ENCODE measurements at places on chromosomes 3 and 15.

GRCh38 chr3:108450444-108450843, 60.0 kb downstream of the MYH15 start:
- no peak for DNase-seq
- no peaks in the 10 kb centered on the region for H3K4me1 ChIP-seq
- H3K4me3 ChIP-seq, result no peak overlapping the region
- no peaks in the 10 kb centered on the region for H3K27me3 ChIP-seq
- H3K36me3 ChIP-seq, result no peaks in the 10 kb centered on the region
- H3K27ac ChIP-seq, result no peak overlapping the region

GRCh38 chr15:92903631-92903965, 3.5 kb downstream of the CHD2 start:
- H3K36me3 ChIP-seq, result peaks cover 1% of the 10 kb centered on the region
- DNase-seq, result no peak
- H3K27ac ChIP-seq, result peak overlapping the region; percentile 99

DNA sequence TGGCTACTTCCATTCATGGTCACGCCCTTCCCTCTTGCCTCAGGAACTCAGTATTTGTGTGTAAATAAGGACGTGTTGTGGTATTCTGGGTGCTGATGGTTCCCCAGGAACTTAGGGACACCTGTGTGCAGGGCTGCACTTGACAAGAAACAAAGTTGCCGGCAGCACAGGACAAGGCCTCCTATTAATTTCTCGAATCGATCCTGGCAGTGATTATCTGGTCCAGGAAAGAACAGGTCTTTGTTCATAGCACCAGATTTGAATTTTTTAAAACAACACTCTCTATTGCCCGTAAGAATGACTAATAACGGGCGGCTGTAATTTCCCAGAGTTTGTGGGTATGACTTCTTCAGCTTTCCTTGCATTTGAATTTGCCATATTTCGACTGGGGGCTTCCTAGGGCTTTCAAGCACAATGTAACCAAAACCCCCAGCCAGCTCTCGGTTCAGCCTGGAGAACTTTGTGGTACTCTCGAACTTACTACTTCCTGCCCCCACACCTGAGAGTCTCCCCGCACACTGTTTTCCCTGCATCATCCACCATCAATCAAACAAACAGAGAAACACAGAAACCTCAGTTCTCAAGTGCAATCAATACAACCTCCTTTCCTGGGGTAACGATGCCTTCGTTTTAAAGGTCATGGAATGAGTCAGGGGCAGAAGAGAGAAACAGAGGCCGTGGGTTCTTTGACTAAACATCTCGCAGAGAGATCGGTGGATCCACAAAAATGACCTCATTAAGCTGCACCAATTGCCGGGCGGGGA, 241.7 kb upstream of the ICE2 start:
- no peaks in the 10 kb centered on the region for H3K27me3 ChIP-seq
- H3K27ac ChIP-seq, result no peak overlapping the region
- DNase-seq, result no peak
- H3K4me1 ChIP-seq, result no peaks in the 10 kb centered on the region
- no peaks in the 10 kb centered on the region for H3K36me3 ChIP-seq

DNA sequence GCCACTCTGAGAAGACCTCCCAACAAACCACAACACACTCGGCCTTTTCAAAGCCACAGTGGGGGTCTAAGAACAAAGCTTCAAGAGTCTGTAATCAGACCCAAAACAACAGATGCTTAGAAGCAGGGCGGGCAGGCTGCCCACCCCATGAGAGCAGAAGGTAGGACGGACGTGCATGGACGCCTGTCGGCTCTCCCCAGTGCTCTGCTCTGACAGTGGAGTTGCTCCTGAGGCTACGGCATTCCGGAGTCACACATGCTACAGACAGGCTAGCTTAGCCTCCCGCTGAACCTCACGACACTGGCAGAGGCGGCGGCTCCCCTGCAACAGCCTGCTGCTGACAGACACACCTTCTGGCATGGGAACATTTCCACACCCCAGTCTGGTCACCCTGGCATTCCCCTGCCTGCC, 33.5 kb downstream of the SLCO2A1 start:
- no peaks in the 10 kb centered on the region for H3K4me1 ChIP-seq
- no peaks in the 10 kb centered on the region for H3K36me3 ChIP-seq
- peaks cover 8% of the 10 kb centered on the region for H3K27me3 ChIP-seq
- no peak overlapping the region for H3K27ac ChIP-seq

DNA sequence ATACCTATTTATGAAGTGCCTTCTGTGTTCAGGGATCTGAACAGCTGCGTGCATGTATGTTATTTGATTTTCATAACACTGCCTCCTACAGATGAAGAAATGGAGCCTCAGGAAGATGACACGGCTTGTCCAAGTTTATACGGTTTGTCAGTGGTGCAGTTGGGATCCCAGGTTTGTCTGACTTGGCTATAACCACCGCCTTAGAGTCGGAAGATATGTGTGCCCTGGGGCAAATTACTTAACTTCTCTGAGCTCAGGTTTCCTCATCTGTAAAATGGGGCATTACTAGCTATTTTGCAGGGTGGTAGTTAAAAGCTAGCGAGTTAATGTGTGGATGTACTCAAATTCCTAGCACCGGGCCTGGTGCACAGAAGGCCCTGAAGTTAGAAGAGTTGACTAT, 54.1 kb upstream of the ANP32A start:
- no peak for DNase-seq
- H3K36me3 ChIP-seq, result no peaks in the 10 kb centered on the region
- peaks cover 16% of the 10 kb centered on the region for H3K27me3 ChIP-seq
- H3K4me3 ChIP-seq, result no peak overlapping the region

DNA sequence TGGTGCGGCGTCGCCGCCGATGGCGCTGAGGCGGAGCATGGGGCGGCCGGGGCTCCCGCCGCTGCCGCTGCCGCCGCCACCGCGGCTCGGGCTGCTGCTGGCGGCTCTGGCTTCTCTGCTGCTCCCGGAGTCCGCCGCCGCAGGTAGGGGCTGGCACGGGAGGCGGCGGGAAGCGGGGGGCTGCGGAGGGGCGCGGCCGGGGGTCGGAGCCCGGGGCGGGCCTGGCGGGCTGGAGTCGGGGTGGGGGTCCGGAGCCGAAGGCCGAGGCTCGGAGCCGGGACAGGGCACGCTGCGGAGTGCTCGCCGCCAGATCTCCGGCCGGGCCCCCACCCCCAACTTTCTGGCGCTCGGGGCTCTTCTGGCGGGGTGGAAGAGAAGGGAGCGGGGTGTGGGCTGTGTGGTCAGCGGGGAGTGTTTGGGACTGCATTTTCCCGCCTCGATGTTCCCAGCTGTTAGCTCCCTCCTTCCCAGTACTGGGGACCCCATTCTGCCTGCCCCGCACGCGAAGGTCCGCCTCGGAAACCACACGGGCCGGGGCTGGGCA, 299 bp downstream of the TYRO3 start:
- H3K4me3 ChIP-seq, result peak overlapping the region; percentile 76
- peaks cover 6% of the 10 kb centered on the region for H3K4me1 ChIP-seq
- no peak for DNase-seq
- no peaks in the 10 kb centered on the region for H3K27me3 ChIP-seq
- no peaks in the 10 kb centered on the region for H3K36me3 ChIP-seq

GRCh38 chr3:27571345-27571744, 87.2 kb upstream of the SLC4A7 start:
- H3K27me3 ChIP-seq, result no peaks in the 10 kb centered on the region
- H3K27ac ChIP-seq, result no peak overlapping the region
- no peaks in the 10 kb centered on the region for H3K36me3 ChIP-seq
- H3K4me3 ChIP-seq, result no peak overlapping the region

DNA sequence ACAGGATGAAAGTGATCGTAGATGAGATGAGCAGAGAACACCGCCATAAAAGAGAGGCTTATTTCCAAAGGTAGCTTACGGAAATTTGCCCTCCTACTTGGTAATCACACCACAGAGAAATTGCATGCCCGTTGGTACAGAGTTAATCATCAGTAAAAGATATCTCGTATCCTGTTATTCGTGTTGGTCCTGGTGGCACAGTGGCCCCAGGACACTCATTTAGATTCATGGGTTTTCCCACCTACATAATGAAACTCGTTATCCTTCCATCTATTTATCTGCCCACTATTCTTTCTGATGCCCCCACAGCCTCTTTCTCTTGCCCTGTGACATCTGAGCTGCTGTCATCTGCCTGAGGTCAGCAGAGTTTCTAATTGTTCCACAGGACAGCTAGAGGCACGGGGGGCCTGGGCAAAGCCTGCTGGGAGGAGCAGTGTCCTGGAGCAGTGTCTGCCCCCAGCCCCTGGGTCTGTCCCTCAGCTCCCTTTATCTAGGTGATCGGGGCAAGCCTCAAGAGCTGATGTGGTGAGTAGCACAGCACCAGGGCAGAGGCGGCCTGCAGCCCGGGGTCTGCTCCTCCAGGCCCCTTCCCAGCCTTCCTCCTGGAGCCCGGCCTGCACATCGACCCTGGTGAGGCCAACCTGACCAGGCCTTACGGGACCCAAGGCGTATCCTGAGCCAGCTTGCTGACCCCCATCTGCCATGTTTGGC, 42.2 kb downstream of the PXYLP1 start:
- no peaks in the 10 kb centered on the region for H3K27me3 ChIP-seq
- no peak overlapping the region for H3K4me3 ChIP-seq
- H3K36me3 ChIP-seq, result no peaks in the 10 kb centered on the region
- no peak overlapping the region for H3K27ac ChIP-seq
- H3K4me1 ChIP-seq, result no peaks in the 10 kb centered on the region

Data from fibroblast of lung (primary cell).